ENCODE measurements at places on chromosomes 6 and 20.

- no peak for DNase-seq
These were observed 46.3 kb downstream of the MCM8 start for GRCh38 chr20:5996765-5997164.

DNA sequence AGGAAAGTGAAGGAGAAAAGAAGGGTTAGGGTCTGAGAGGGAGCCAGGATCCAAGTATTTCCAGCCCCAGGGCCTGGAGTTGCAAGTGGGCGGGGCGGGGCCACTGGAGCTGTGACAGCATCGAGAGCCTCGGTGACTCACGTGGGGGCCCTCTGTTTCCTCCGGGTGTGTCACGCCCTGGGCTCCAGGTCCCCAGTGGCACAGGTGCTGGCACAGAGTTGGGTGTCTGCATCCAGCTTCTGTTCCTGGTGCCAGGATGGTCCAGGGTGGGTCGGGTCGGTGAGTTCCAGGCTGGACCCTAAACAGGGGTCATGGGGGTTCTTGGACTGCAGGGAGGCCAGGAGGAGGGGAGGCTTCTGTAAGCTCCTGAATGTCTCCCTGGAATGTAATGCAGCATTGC, 16.7 kb downstream of the RAET1L start:
- DNase-seq = no peak

DNA sequence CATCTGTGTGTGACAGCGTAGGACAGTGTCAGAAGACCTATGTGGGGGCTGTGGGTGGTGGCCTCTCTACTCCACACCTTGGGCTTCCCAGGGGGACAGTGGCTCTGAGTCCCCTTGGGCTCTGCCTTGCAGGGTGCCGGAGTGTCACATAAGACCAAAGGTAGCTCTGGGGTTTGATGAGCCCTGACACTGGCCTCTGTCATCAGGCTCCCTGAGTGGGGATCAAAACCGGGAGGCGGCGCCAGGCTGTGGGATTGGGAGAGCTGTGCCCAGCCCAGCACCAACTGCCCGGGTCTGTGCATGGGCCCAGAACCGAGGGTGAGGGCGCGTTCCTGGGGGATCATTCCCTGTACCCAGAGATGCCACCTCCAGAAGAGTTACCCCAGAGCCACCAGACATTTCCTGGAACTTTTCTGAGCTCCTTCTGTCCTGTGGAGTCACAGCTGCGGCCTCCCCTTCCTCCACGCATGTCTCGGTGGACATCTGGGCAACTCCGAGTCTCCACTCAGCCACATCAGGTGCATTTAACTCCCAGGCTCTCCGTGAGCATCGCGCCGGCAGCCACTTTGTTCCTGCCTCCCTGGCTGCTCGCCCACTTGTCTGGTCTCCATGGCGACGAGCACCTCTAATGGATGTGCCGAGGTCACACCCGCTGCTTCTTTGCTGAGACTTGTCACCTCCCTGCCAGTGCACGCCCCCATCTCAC, 94.7 kb downstream of the TMEM242 start:
- peak; percentile 76 for DNase-seq

DNA sequence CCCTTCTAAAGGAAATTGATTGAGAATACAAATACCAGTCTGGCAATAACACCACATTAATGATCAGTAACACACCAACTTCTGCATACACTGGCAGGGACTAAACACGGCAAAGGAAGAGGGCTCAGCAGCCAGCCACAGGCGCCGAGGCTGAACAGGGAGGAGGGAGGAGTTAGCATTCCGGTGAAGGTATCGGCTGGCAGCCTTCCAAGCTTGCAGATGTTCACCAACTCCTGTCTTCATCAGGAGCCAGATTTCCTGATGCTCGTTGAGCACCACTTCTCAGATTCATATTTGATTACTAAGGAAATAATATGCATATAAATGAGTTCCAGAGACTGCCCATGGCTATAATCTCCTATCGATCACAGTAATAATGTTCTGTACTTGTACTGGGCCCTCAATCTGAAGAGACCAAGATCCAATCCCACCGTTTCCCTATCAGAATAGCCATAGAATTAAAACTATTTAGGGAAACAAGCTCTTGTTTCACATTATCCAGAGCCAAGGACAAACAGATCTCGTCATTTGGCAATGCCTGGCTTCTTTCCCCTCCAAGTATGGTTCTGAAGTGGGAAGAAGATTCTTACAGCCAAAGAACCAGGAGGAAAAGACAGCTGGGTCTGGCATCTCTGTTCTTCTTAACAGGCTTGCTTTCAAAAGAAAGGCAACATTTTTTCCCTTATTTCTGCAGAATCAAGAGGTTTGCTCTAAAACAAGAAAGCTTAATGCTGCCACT, 42.2 kb downstream of the GFOD1 start:
- peak; percentile 92 for DNase-seq

DNA sequence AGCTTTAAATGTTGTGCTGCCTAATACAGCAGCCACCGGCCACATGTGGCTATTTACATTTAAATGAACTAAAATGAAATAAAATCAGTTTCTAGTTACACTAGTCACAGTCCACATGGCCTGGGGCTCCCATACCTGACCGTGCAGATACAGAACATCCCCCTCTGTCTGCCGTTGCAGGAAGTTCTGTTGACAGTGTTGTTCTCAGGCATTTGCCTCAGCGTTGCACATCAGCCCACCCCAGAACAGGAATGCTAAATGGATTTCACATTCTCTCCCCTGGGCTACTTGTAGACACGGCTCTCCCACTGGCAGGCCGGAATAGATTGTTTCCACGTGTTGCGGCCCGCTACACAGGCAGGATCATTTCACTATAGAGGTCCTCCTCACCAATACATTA, 26.3 kb downstream of the JAG1 start:
- DNase-seq = no peak

DNA sequence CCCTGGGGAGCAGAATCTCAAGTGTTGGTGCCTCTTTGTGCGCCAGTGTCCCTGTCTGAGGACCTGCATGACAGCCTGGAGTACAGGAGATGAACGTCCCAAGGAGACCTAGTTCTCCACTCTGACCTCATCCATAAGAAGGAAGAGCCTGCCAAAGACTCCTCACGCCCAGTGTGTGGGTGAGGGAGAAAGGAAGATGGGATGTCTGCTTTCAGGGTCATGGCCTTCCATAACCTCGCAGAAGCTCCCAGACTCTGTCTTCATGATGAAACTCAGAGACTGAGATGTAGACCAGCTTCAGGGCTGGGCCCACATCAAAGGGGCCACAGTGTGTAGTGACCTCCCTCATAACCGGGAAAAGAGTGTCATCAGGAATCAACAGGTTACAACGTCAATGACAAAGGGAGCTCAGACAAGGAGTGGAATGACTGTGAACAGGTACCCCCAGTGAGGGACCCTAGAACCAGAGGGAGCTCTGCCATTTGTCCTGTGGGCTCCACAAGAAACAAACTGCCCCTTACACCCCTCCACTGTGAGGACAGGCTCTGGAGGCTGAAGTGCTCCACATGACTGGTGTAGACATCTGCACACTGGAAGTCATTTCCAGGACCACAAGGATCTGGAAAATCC, 8.1 kb downstream of the HLA-DQB1 start:
- DNase-seq = no peak

DNA sequence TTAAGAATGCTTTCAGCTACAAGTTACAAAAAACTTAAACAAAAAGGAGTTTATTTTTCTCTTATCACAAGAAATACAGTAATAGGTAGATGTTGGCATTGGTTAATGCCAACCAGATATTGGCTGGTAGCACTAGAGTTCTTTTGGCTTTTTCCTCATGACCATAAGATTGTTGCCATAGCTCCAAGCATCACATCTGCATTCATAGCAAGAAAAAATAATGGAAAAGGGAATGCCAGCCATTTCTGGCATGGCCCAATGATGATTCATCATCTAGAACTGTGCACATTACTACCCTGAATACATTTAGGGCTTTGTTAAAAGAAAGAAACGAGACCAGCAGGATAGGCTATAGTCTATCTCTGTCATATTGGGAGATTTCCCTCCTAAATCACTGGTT, 20.8 kb upstream of the SIRT5 start:
- DNase-seq = no peak

- no peak for DNase-seq
These were observed 18.9 kb downstream of the MKKS start for GRCh38 chr20:10415013-10415650.

- no peak for DNase-seq
These were observed 6.0 kb downstream of the LHFPL5 start for GRCh38 chr6:35810971-35811698.

- DNase-seq = no peak
These were observed 214.4 kb downstream of the PTPRK start for GRCh38 chr6:128305976-128306375.

DNA sequence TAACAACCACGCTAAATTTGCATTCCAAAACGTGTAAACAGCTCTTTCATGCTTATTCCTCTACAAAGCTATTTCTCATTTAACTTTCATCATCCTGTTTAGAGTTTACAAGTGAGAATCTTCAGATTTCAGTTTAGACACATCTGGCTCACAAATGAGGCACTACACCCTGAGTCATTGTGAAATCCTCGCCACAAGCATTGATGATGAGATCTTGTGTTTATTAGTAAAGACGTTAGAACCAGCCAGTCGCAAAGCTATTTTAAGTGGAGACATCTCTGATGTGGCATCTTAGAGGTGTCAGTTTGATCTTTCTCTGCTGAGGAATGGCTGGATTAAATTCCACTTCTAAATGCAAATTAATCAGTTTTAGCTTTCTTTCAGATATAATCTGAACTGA, 8.3 kb upstream of the ISM1 start:
- no peak for DNase-seq

- no peak for DNase-seq
These were observed 2.7 kb downstream of the SLC35B3 start for GRCh38 chr6:8432614-8433013.

GRCh38 chr6:133671376-133671775, 217.5 kb upstream of the TCF21 start:
- no peak for DNase-seq

DNA sequence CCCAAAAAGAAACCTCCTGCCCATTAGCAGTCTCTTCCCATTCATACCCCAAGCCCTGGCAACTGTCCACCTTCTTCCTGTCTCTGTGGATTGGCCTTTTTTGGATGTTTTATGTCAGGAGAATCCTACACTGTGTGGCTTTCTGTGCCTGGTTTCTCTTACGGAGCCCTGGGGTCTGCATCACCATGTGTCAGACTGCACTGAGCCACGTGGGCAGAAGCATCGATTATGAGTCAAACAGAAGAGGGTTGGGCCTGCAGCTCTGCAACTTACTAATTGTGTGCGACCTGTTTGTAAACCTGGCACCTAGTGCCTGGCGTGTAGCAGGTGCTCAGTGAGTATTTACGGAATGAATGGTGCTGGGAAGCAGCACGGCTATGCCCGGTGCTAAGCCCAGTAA, 62.6 kb downstream of the IGF2R start:
- DNase-seq = no peak

DNA sequence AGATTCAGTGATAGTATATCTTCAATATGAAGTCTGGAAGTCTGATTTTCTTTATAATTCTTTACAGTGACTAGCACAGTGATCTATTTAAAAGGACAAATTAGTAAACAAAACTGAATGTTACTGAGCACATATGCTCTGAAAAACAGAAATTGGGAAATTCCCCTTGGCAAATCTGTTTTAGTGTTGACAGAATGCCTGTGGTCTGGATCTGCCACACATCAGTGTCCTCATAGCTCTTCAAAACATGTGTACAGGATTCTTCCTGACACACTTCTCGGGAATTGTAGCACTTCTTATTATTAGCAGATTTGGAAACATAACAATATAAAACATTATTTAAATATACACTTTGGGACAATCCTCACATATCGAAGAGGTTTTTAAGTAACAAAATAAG, 354.3 kb downstream of the COL12A1 start:
- DNase-seq = no peak

DNA sequence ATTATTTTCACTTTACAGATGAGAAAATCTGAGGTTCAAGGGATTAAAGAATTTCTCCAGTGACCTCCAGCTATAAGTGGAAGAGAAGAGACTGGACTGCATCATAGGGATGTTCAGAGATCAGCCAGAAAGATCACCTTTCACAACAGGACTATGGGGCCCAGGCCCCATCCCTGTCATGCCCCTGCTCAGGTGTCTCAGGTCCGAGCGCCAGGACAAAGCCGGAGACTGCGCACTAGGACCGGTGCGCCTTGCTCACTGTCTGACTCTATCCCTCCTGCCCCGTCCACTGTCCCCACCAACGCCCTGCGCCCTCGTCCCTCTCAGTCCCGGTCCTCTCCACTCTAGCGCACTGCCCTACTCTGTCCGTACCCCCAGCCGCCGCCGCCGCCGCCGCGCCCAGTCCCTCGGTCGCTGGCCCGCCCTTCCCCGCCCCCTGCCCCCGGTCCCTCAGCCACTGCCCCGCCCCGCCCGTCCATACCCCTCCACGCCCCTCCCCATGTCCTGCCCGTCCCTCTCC, 521 bp upstream of the RAD21L1 start:
- DNase-seq = no peak

DNA sequence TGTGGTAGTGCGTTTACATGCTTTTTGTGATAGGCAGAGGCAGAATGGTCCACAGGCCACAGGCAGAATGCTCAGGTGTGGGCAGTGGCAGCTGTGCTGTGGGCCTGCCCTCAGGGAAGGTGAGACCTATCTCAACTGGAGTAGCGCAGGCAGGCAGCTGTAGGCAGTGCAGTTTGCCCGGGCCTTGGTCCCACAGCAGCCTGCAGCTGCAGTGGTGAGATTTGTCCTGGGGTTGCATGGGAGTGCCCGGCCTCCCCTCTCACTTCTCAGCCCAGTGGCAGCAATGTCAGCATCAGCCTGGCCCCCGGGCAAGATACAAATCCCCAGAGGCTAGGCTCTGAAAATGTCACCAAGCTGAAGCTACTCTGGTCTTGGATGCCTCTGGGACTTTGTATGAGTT, 6.1 kb upstream of the PPIL4 start:
- no peak for DNase-seq

GRCh38 chr6:58419321-58419720, 1101.9 kb downstream of the PRIM2 start:
- DNase-seq = no peak

GRCh38 chr6:53734473-53735299, 60.1 kb upstream of the LRRC1 start:
- DNase-seq = no peak

- DNase-seq = no peak
These were observed 287.6 kb downstream of the ESR1 start for GRCh38 chr6:152094992-152095592.

DNA sequence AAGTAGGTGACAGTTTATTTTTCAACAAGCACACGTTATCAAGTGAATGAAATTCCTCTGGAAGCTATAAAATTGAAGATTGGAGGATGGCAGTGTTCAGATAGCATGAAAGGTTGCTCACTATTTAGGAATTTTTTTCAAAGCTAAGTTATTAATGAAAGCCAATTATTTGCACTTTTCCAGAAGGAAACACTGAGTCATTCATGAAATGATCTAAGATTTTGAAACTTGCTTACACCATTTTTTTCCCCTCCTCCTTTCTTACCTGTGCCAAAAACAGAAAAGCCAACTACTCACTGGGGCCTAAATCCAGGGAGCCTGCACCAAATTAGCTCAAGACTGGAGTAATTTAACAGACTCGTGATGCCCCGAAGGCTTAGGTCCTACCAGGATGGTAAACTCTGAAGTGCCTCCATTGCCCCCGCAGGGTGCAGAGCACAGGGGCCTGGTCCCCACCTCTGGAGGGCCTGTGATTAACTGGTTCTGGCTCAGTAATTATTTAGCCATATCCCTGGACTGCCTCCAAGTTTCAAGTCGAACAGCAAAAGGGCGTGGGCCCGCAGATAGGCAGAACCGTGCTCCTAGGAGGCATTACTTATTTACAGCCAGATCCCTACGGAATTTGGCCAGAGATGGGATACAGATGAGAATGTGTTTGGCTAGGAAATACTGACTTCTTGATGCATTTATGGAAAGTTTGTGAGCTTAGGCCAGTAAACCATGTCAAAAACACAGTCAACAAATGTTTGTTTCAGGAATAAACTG, 28.0 kb upstream of the ZNF217 start:
- DNase-seq = peak; percentile 55

- DNase-seq = no peak
These were observed 90.7 kb downstream of the CEP57L1 start for GRCh38 chr6:109186012-109186411.
